WTC11 (cell line): ENCODE measurements at places on chromosomes 1 and 21. TPM values are rescaled to one million over a fixed set of nuclear protein-coding genes. Genes with fewer than 3 reads are reported as not detected.
A peak's percentile ranks its signal among the peaks of the same experiment; 100 is the strongest.

GRCh38 chr1:54808443-54809207 lies 7.5 kb upstream of the TTC22 start:
- DNase-seq: no peak

DNA sequence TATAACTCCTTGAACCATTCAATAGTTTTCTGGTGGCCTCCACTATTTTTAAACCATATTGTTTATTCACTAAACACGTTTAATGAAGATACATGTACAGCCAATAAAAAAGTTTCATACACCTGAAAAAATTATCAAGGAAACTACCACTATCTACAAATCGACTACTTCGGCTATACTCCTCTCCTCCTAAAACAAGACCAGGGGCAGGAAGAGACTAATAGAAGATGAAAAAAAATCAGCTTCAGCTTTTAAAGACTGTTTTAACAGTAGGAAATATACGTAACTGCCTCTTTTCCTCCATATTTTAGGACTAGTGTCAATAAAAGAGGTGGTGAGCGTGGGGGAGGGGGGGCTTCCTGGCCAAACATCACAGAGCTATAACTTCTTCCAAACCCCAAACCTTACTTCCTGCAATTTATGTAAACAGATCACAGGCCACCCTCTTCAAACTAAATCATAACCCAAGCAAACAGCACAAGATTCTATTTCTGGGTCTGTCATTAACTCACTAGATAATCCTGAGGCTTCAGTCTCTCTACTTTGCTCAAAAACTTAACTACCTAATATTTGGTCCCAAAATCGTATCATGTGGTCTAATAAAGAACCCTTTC lies 15.1 kb downstream of the FOXJ3 start:
- DNase-seq: no peak

- no peak for DNase-seq
Measured at GRCh38 chr1:85865213-85865612, 157.0 kb upstream of the ZNHIT6 start.

DNA sequence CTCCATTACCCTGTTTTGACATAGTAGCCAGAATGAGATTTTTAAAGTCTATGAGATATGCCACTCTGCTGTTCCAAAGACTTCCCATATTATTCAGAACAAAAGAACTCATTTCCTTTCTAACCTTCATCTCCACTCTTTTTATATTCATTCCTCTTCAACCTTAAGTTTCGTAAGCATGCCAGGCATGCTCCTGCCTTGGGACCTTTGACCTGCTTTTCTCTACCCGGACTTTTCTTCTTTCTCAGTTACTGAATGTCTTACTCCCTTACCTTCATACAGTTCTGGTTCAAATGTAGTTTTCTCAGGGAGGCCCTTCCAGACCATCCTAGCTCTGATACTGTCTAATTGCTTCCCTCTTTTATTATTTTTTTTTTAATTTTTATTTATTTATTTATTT lies 81.1 kb downstream of the TNNI3K start:
- no peak for DNase-seq

The BEND5 gene
- 4.8 to 5.9 TPM (median 4.9 TPM) in 3 replicates for total RNA-seq

- DNase-seq: no peak
Measured at GRCh38 chr1:105294838-105295237, 1545.1 kb downstream of the AMY1C start.

GRCh38 chr1:240341365-240342250 lies 249.9 kb downstream of the FMN2 start:
- DNase-seq: no peak

GRCh38 chr1:155125511-155125945 lies 2.1 kb upstream of the EFNA1 start:
- peak; percentile 41 for DNase-seq
